T-helper 2 cell (primary cell): ENCODE measurements at places on chromosomes 7 and 10.

DNA sequence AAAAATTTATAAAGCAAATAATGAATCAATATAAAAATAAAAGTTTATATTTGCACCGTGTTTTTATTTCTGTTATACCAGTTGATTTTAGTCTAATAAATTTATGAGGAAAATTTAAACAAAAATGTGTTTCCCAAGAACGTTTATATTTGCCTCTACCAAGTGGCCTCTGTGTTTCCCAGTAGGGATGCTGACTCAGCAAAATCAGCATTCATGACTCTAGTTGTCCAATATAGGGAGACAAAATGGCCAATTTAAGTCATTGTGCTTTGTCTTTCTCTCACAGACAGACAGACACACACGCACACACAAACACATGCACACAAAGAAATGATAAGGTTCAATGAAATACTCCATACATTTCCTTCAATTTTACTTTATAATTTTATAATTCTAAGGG, 942.5 kb upstream of the ZWINT start:
- no peak for DNase-seq

GRCh38 chr10:27547482-27547881, 43.4 kb downstream of the RAB18 start:
- DNase-seq, result no peak

DNA sequence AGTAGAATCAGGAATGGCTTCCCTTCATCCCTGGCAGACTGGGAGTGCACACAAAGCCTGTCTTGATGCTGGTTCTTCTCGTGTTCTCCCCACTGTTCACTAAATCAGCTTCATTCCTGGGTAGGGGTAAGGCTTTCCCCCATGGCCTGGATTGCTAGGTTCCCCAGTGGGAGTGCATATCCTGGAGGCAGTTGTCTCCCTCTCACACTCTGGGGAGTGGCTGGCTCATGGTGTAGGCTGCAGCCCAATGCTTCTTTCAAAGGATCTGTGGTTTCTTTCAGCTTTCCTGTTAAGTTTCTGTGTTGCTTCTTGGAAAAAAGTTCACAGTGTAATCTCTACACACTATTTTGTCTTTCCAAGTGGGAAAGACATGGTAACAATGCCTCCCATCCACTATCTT, 32.6 kb upstream of the ARMC3 start:
- DNase-seq, result no peak

DNA sequence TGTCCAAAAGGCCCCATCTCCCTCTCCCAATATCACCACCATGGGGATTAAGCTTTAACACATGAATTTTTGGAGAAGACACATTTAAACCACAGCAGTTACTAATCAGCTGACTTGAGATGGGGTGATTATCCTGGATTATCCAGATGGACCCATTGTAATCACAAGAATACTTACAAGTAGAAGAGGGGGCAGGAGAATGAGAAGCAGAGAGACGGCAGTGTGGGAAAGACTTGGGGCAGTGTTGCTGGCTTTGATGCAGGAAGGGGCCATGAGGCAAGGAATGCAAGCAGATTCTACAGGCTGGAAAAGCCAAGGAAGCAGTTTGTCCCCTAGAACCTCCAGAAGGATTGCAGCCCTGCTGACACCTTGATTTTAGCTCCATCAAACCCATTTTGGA, 30.7 kb upstream of the INMT start:
- DNase-seq, result no peak

DNA sequence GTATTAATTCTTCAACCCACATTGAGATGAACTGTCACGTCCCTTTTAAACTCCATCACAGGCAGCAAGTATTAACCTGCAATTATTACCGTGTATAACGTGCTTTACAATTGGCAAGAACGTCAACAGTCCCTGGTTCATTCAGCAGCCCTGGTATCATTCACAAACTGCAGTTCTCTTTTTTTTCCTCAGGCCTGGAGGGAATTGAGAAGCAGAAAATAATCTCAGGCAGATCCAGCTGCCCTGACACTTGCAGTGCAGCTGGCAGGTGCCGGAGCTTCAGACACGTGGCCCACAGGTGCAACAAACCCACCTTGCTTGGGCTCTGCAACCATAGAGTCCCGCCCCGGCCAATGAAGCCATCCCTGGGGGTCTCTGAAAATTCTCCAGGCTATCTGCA, 137.3 kb downstream of the PLXNA4 start:
- no peak for DNase-seq

GRCh38 chr10:5765617-5766016, 47.6 kb downstream of the GDI2 start:
- DNase-seq, result no peak

DNA sequence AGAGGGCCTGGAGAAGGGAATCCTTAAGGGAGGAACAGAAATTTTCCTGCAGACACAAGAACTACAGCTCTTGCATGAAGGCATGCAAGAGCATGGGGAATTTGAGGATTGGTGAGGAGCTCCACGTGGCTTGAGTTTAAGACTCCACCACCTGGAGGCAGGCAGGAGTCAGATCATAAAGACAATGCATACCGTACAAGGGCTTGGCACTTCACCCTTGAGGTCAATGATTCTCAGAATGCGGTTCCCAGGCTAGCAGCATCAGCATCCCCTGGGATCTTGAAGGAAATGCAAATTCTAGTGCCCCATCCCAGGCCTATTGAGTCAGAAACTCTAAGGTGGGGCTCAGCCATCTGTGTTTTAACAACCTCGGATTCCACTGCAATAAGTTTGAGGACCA, 143.8 kb downstream of the C7orf25 start:
- no peak for DNase-seq

DNA sequence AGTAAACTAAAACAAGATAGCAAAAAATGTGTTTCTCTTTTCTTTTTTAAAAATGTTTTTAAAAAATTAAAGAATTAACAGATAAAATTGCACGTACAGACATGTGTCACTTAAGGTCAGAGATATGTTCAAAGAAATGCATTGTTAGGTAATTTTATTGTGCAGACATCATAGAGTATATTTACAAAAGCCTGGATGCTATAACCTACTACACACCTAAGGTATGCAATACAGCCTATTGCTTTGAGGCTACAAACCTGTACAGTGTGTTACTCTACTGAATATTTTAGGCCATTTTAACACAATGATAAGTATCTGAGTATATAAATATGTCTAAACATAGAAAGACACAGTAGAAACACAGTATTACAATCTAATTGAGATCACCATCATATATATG, 253.1 kb downstream of the PRKG1 start:
- no peak for DNase-seq

GRCh38 chr10:34728361-34728760, 86.7 kb downstream of the PARD3 start:
- no peak for DNase-seq

- DNase-seq, result no peak
Observed at GRCh38 chr7:116271963-116272886, 61.9 kb downstream of the TES start.

- no peak for DNase-seq
Observed at GRCh38 chr7:150949971-150950491, 28.1 kb downstream of the KCNH2 start.

GRCh38 chr10:89738551-89739209, 37.3 kb downstream of the KIF20B start:
- no peak for DNase-seq

- DNase-seq, result no peak
Observed at GRCh38 chr7:25663877-25664276, 435.6 kb upstream of the NPVF start.

DNA sequence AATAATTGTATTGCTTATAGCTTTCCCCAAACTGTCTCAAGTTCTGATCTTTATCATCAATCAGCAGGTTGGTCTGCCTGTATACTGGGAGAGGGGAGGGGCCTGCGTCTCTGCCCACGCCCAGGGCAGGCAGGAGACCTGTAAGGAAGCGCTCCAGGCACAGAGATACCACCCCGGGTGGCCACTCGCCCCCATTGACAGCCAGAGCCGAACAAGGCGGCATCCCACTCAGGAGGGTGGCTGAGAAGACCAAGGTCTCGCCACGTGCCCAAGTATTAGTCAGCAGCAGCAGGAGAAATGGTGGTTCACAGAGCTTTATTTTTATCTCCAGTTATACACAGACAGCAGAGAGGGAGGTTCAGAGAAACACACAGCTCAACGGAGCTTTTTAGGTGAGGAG, 7.2 kb downstream of the STK32C start:
- DNase-seq, result no peak

DNA sequence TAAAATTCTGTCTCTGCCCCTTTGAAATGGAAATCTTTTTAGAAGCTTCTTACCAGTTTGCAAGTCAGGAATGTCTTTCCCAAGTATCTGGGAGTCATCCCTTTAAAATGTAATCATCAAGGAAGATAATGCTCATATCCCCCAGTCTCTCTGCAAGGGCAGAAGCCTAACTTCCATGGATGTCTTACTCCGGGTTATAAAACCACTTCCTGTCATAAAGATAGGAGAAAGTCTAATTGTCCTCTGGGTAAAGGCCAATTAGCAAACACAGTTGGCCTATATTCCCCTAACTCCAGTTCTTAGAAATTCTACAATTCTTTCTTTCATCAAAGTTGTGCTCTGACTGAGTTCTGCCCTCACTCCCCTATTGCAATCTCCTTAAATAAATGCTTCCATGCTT, 1631.5 kb upstream of the LRRTM3 start:
- no peak for DNase-seq

DNA sequence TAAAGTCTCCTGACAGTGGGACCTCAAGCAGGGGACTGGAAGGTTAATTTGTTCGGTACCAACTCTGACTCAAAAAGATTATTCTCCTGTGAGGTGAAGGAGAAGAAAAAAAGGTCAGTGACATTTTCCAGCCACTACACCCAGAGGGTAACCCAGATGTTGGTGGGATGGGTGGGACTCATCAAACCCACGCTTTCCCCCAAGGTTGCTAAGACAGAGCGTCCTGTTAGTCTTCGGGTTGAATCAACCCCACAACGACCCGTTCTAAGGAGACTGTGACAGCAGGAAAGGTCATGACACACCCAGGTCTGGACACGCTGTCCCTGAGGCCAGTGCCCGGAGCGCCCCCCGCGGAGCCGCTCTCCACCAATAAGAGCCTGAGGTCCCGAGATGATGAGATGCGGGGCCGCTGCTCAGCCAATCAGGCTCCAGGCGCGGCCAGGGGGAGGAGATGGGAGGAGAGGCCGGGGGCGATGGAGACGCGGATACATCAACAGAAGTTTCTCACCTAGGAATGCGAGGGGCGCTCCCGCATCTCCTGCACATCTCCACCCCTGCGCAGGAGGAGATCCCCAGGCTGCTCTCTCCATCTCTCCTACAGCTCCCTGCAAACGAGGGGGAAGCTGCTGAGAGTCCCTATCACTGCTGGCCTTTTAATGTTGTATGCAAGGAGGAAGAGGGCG, at the start of gene WNT16:
Gene WNT16, plus strand, starts transcription at position 493 of the 683 bp plus-strand sequence. CDS start 293 bp downstream, outside the sequence.
- no peak for DNase-seq

- no peak for DNase-seq
Observed at GRCh38 chr7:69676247-69676646, 78.0 kb downstream of the AUTS2 start.

DNA sequence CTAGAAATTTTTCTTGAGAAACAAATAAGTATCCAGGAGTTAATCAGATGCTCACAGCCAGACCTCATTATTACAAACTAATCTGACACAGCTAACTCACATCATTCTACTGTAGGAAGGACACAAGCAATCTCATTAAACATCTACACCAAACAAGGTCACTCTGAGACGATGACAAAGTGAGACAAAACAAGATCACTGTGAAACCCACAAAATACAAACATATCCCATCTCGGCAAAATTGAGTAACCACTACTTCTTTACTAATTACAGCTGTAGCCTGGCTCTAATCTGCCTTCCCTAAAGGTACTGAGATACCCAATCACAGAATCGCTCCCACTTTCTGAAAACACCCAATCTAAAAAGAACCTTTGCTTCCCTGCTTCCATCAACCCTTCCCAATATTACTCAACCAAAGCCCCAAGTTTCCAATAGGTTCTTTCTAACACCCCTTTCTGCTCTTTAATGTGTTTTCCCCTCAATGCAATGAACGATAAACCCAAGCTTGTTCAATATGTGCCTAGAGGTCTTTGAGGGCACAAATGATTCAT, 26.9 kb downstream of the CCDC6 start:
- DNase-seq, result no peak

GRCh38 chr10:278707-279106, 143.5 kb downstream of the ZMYND11 start:
- DNase-seq, result no peak

- DNase-seq, result no peak
Observed at GRCh38 chr10:70441895-70442309, 421 bp upstream of the NODAL start.

DNA sequence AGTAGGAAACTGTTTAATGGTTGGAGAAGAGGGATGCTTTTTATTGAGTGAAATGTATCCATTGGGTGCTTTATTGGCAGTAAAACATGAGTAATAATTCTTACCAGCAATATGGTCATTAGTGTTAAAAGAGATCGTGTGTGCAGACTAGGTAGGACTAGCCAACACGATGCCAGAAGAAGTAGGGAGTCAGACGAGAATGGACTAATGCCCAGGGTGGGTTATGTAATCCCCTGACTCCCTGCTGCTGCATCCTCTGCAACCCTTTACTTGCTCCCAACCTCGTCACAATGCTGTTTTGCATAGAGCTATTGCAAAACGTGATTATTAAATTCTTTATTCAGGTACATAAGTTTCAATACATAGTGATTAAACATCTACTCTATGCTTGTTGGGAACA, 1213.7 kb downstream of the GATA3 start:
- DNase-seq, result no peak

- DNase-seq, result no peak
Observed at GRCh38 chr7:2105917-2106316, 126.8 kb downstream of the MAD1L1 start.

DNA sequence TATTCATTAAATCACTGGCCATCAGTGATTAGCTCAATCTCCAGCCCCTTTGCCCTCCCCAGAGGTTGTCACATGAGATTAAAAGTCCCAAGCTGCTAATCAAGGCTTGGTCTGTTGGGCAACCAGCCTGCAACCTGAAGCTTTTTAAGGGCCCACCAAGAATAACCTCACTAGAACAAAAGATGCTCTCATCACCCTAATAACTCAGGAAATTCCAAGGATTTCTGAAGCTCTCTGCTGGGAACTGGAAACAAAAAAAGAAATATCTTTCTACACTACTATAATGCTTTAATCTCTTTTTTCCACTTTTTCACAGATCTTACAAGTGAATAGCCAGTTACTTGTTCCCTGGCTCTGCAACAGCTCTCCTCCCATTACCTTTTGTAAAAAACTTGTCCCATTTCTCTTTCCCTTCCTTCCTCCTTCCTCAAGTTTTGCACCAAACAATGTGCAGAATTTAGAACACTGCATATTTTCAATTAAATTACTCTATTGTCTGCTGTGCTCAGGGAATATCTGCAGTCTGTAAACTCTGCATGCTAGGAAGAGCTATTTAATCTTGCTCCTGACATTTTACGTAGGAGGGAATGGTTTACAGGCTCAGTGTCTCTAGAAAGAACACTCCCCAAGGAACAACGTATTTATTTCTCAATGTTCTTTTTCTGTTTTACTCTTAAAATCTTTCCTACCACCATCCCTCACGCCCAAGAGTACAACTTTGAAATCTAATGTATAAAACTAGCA, 169.1 kb downstream of the IMMP2L start:
- DNase-seq, result no peak

GRCh38 chr10:3676564-3676963, 108.4 kb downstream of the KLF6 start:
- DNase-seq, result no peak
